Stimulated activated CD8-positive, alpha-beta memory T cell treated with anti-CD3 and anti-CD28 coated beads, Interleukin-7, amount 100 ng/mL, for 1 hour (primary cell): ENCODE measurements at places on chromosomes 3 and 15.

DNA sequence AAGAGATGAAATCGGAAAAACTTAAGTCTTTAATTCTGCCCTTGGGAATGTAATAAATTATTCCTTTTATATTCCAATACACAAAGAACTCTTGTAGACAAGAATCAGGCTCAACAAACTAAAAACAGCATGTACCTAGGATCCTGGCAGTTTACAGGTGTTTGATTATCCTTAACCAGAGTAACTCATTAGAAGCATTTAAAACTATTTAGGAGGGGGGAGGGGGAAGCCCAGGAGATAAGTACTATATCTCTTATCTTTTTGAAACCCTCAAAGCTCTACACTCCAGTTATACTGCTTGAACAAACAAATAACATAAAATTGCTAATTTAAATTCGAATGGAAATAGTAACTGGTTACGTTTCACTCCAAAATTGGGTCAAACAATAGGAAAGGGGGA, 1.9 kb downstream of the CNBP start:
- DNase-seq, result no peak

DNA sequence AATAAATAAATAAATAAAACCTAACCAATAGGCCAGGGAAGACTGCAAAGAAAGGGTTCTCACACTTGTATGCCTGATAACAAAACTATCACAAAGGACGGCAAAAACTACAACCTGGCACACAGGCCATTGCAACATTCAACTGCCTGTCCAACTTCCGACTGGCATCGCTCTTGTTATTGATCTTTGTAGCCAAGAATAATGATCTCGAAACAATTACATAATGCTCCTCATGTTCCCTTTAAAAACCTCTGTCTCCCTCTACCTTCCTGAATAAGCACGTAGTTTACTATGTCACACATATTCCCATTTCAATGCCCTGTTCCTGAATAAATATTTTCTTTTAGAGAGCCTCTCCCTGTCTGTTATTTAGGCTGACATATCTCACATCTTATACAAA, 74.3 kb downstream of the B3GNT5 start:
- DNase-seq, result no peak

DNA sequence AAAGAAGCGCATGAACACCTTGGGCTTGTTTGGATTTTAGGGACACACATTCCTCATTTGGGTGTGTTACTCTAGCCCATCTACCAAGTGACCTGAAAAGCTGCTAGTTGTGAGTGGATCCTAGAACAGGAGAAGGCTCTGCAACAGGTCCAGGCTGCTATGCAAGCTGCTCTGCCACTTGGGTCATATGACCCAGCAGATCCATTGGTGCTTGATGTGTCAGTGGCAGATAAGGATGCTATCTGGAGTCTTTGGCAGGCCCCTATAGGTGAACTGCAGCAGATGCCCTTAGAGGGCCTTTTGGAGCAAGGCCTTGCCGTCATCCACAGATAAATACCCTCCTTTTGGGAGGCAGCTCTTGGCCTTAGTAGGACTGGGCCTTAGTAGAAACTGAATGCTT, 53.2 kb downstream of the PAQR5 start:
- DNase-seq, result no peak

DNA sequence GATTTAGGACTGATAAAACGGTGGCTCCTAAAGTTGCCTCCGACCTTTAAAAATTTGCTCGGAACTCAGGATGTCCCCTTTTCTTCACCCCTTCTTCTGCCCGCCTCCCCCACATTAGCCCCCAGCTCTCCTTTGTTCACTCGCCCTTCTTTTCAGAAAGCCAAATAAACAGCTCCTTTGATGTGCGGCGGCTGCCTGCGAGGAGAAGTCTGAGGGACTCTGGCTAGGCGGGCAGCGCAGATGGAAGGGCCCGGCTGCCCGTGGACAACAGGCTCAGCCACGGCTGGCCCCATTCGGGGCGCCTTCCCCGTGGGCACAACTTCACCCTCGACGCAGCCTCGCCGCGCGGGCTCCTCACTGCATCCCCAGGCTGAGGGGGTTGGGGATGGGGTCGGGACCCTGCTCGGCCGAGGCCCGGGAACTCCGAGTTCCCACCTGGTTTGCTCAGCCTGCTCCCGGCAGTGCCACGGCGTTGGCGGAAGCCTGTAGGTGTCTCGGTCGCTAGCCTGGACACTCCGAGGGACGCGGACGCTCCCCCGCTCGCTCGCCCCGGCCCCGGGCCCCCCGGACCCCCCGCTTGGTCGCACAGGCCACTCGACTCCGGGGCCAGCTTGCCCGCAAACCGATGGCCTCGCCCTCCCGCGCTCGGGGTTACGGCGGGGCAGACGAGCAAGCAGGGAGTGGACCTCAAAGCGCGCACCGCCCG, 897 bp upstream of the TLE3 start:
- DNase-seq, result no peak

GRCh38 chr15:39515765-39516164, 65.1 kb upstream of the THBS1 start:
- no peak for DNase-seq

DNA sequence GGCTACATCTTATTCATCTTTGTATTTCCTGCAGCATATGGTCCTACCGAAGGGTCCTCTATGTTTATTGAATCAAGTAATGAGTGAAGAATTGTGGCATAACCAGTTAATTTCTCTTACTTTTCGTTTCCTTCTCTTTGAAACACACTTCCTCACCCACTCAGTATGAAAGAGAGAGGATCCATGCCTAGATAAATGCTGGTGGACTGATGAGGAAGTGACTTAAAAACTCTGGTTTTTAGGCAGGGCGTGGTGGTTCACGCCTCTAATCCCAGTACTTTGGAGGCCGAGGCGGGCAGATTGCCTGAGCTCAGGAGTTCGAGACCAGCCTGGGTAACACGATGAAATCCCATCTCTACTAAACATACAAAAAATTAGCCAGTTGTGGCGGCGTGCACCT, 2.2 kb upstream of the MB21D2 start:
- no peak for DNase-seq

DNA sequence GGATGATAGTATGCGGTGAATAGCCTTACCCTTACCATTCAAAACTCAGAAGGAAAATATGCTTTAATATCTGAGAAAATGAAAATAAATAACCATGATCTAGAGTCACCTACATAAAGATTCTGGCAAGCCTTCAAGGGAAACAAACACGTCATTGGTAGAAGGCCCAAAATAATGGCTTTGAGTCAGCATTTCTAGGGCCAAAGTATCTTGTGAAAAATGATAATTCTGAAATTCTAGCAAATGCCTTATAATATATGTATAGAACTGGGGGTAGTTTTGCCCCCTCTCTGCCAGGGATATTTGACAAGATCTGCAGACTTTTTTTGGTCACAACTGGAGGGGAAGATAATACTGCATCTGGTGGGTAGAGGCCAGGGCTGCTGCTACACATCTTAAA, 15.4 kb downstream of the PLSCR1 start:
- DNase-seq, result no peak

DNA sequence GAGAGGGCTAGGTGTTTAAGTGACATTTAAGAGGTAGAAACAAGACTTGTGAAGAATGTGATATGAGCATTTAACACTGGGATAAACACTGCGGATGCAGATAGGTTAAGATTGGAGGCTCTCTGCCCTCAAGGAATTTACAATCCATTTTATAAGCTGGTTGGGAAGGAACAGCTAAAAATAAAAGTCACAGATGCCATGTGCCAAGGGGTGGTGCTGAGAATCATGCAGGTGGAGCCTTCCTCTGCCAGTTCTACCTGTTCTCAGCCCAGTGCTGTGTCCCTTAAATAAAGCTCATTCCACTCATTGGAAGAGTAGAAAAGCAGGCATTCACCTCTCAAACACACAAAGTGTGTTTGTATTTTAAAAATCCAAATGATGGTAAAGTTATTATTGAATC, 261.9 kb downstream of the THRB start:
- no peak for DNase-seq

- no peak for DNase-seq
These were observed 22.0 kb upstream of the GNB5 start for GRCh38 chr15:52213206-52213605.

- no peak for DNase-seq
These were observed 14.7 kb downstream of the PGBD4 start for GRCh38 chr15:34116620-34117019.

- no peak for DNase-seq
These were observed 62.2 kb upstream of the P2RY1 start for GRCh38 chr3:152772674-152773225.

DNA sequence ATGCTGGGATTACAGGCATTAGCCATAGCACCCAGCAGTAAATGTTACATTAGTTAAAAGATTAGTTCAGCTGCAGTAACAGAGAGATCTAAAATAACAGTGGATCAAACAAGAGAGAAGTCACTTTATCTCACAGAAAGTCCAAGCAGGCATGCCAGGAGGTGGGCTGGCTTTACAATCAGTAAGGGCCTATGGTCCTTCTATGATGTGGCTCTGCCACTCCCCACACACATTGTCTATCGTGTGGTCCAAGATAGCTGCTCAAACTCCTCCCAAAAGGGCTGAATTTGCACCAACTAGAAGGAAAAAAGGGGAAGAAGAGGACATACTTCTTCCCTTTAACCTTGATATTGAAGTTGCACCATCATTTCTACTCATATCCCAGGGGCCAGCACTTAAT, 4.6 kb upstream of the RUVBL1 start:
- DNase-seq, result no peak

DNA sequence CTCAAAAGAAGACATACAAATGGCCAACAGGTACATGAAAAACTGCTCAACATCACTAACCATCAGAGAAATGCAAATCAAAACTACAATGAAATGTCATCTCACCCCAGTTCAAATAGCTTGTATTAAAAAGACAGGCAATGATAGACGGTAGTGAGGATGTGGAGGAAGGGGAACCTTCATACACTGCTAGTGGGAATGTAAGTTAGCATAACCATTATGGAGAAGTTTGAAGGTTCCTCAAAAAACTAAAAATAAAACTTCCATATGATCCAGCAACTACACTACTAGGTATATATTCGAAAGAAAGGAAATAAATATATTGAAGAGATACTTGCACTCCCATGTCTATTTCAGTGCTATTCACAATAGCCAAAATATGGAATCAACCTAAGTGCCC, 62.8 kb upstream of the PPARG start:
- no peak for DNase-seq

DNA sequence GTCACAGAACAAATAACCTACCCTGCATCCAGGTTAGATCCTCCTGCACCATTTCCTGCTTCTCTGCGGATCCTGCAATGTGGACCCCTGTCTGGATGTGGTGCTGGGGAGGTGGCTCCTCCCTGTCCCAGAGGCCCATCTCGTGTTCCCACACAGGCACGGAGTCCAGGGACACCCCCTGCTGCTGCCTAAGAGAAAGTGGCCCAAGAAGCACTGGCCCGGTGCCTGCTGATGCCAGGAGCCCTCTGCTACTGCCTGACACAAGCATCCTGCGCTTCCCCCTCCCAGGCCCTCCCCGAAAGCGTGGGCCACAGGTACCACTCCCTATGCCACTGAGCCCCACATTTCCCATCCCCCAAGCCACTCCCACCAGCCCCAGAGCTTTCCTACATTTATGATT, 48.6 kb downstream of the ZNF445 start:
- no peak for DNase-seq

DNA sequence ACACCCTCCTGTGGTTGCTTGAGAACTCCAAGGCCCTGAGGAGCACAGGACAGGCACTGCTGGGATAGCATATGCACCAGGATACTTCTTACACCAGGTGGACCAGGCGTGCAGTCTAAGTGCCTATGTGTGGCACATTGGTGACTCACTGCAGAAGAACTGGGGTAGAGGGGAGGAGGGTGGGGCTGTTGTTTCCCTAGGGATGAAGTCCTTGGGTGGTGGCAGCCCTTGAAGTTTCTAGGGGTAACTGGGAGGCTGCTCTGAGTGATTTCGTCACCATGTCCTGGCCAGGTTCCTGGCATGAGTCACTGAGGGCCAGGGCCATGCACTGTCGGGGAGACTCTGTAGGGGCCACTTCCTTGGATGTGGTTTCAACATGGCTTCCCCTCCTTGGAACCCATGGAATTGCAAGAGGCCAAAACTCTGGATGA, 15.9 kb downstream of the MYZAP start:
- DNase-seq, result no peak

DNA sequence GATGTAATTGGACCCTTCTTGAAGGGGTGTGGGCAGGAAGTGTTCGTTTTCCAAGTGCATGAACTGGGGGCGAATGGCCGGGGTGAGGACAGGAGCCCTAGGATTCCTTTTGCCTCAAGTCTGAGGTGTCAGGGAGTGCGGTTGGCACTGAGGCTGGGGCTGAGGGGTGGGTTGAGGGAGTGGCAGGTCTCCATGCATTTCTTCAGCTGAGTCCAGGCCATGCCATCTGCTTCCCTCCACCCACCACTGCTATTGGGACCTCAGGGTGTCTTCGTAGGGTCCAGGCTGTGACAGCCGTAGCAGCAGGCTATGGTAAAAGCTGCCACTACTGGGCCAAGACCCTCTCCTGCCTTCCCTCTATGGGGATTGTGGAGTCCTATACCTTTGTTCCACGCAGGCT, 25.6 kb upstream of the TSPAN3 start:
- DNase-seq, result no peak

DNA sequence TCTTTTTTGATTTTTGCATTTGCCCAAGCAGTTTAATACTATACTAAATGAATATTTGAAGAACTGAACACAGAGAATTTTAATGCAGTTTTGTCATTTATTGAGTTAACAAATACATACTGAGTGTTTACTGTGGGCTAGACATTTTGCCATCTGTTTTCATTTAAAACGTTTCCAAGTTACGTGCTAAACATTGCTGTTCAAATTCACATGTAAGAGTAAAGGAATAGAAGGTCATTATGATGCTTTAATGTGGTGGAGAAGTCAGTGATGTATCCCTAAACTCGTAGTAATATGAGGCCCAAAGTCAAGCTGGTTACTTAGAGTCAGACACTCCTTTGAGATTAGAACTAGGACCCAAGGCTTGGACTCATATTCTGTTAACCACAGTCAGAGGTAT, 49.4 kb downstream of the CRYBG3 start:
- no peak for DNase-seq

- DNase-seq, result no peak
These were observed 55.0 kb upstream of the EPHB3 start for GRCh38 chr3:184506561-184506991.

DNA sequence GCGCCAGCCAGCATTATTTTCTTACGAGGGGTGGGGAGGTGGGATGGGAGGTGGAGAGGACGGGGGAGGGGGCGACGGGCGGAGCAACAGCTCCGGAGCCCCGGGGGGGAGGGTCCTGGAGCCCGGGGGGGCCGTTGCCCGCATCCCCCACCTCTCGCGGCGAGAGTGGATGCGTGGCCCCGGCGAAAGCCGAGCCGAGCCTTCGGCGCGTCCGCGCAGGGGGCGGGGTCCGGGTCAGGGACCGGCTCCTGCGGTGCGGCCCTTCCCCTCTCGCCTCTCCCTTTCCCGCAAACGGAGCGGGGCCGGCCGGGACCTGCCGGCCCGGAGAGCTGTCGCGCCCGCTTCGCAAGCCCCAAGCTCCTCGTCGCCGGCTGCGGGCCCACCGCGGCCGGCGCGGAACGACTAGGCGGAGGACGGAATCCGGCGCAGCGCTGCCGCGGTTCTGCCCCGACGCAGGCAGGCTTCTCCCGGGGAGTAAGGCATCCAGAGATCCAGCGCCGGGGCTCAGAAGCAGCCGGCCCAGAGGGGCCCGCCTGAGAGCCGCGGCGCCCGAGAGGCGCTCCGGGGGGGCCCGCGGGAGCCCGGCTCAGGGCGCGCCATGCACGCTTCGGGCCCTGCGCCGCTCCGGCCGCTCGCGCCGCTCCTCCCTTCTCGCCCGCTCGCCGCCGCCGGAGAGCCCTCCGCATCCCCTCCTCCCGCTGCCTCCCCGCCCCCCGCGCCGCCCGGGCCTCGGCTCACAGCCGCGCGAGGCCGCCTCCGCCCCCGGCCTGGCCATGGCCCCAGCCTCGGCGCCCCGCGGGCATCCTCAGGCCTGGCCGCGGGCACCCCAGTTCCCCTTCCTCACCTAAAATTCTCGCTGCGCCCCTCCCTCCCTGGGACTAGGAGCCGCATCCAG, 459 bp upstream of the ADCY5 start:
- DNase-seq, result no peak
